ENCODE measurements at places on chromosomes 12 and 14. TPM values are rescaled to one million over a fixed set of nuclear protein-coding genes. Genes with fewer than 3 reads are reported as not detected.

DNA sequence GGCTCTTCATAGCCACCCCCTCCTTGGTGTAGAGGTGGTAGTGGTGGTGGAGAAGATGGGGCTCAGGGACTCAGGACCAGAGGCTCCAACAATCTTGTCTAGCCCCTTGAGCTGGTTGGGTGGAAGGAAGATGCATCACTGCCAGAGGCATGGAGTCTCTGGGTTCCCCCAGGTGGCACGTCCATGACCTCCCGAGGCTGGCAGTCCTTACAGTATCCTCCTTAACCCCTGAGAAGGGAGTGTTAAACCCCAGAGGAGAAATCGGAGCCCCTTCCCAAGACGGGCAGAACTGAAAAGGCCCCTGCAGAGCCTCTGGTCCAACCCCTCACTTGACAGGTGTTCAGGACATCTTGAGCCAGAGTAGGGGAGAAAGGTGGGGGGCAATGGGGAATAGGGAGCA is 9.1 kb downstream of the KRT83 start:
- no peak overlapping the region for H3K4me3 ChIP-seq
- H3K27me3 ChIP-seq: peaks cover 37% of the 10 kb centered on the region
- peaks cover 7% of the 10 kb centered on the region for H3K4me1 ChIP-seq

- DNase-seq: no peak
- no peaks in the 10 kb centered on the region for H3K27me3 ChIP-seq
- H3K27ac ChIP-seq: no peak overlapping the region
- no peaks in the 10 kb centered on the region for H3K36me3 ChIP-seq
- H3K4me3 ChIP-seq: no peak overlapping the region
These were observed 11.5 kb upstream of the SFSWAP start for GRCh38 chr12:131699434-131699833.

DNA sequence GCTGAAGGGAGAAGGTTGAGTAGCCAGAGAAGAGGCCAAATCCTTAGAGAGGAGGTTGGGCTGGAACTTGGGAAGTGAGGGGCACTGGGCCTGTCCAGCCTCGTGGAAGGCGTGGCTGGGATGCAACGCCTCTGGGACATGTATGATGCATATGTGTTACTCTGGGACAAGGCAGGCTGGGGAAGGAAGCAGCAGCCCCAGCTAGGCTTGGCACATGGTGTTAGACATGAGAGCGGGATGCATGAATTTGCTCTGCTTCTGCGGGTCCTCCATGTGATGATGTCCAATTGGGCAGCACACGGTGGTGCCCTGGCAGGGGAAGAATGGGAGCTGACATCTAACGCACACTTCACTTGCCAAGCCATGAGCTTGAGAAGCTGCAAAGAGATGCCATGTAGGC is 21.3 kb downstream of the PLEKHH1 start:
- DNase-seq: no peak
- no peak overlapping the region for H3K27ac ChIP-seq
- H3K27me3 ChIP-seq: no peaks in the 10 kb centered on the region

GRCh38 chr12:128178966-128179365 is 88.0 kb upstream of the TMEM132C start:
- H3K4me1 ChIP-seq: no peaks in the 10 kb centered on the region
- DNase-seq: no peak
- H3K4me3 ChIP-seq: no peak overlapping the region
- H3K27me3 ChIP-seq: no peaks in the 10 kb centered on the region
- H3K27ac ChIP-seq: no peak overlapping the region

Gene KERA
- total RNA-seq: not detected

Gene PDE3A
- not detected for total RNA-seq

DNA sequence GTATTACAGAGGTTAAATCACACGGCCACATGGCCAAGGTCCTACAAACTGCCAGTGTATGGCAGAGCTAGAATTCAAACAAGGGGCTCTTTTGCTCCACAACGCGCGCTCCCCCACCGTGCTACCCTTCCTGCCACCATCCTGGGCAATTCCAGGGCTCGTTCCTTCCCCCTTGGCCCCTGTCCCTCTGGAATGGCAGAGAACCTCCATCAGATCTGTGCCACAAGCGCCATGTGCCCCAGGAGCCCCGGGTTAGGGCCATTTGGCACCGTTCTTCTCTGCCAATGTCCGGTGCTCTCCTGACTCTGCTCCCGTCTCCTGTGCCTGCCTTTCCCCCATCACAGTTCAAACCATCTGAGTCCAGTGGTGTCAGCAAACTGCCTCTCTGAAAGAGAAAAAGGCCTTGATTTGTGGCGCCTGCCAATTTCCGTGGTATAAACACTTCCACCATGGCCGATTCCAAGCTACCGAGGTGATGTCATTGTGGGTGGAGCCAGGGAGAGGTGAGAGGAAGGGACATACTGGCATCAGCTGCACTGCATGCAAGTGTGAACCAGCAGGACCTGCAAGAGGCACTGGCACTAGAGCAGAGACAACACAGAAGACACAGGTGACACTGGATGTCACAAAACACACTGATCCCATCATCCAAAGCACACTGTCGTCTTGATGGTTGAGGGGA is 163.1 kb downstream of the CALM1 start:
- DNase-seq: no peak
- H3K27me3 ChIP-seq: no peaks in the 10 kb centered on the region
- H3K36me3 ChIP-seq: no peaks in the 10 kb centered on the region
- no peak overlapping the region for H3K4me3 ChIP-seq
- no peaks in the 10 kb centered on the region for H3K4me1 ChIP-seq
- no peak overlapping the region for H3K27ac ChIP-seq
